ENCODE measurements at places on chromosomes 1 and 21.

DNA sequence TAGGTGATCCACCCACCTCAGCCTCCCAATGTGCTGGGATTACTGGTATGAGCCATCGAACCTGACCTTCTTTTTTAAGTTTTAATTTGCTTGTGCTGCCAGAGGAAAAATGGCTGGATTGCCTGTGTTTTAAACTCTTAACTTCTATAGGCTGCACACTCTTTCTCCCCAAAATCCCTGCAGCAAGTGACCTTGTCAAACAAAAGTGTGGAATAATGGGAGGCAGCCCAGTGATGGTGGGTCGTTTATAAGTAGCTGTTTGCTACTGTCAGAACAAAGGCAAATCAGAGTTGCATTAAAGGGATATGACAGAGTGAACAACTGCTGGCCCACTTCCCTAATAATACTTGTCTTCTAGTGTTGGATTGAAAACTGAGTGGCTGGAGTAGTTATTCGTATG is 74.2 kb downstream of the ADGRL2 start:
- no peak for DNase-seq

DNA sequence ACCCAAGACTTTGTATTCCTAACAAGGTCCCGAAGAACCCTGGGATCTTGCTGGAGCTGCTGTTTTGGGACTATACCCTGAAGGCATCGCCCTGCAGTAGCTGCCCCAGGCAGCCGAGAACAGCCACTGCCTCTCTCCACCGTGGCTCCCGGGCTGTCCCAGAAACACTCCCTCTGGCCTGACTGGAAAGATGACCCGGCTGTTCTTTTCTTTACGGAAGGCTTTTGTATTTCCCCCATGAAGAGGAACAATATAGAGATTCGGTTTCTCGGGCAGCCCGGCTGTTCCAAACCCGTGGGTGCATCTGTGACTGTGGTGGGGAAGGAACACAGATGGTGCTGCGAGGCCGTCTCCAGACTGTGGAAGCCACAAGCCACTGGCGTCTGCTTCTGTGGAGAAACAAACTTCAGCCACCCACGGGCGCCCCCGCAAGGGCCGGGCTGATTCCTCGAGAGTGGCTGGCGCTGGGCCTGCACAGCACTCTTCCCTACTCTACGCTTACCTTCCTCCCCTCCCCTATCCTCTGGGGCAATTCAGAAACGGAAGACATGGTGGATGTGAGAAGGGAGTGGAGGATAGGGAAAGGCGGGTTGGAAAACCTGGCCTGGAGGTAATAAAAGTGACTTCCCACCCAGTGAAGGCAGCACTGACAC is 33.7 kb upstream of the VASH2 start:
- DNase-seq, result peak; percentile 90

DNA sequence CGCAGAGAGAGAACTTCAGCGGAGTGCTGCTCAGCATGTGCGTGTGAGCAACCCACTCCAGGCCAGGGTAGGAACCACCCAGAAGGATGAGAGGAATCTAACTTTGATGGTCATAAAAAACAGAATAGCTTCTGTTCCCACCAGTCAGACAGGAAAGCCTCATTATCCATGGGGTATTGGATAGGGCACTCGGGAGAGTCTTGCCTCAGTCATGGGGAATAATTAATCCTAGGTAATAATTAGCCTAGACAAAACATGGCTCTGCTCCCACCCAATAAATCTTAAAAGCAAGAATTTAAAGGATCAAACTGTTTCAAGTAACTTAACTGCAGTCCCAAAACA is 35.3 kb downstream of the LDLRAD1 start:
- no peak for DNase-seq

GRCh38 chr1:156869455-156869854 is 8.8 kb downstream of the NTRK1 start:
- no peak for DNase-seq

GRCh38 chr1:46098027-46098712 is 34.3 kb downstream of the PIK3R3 start:
- DNase-seq, result no peak

GRCh38 chr1:111596499-111596898 is 23.1 kb upstream of the RAP1A start:
- DNase-seq, result no peak

- DNase-seq, result peak; percentile 57
Measured at GRCh38 chr1:153679337-153680119, 1.0 kb downstream of the NPR1 start.

DNA sequence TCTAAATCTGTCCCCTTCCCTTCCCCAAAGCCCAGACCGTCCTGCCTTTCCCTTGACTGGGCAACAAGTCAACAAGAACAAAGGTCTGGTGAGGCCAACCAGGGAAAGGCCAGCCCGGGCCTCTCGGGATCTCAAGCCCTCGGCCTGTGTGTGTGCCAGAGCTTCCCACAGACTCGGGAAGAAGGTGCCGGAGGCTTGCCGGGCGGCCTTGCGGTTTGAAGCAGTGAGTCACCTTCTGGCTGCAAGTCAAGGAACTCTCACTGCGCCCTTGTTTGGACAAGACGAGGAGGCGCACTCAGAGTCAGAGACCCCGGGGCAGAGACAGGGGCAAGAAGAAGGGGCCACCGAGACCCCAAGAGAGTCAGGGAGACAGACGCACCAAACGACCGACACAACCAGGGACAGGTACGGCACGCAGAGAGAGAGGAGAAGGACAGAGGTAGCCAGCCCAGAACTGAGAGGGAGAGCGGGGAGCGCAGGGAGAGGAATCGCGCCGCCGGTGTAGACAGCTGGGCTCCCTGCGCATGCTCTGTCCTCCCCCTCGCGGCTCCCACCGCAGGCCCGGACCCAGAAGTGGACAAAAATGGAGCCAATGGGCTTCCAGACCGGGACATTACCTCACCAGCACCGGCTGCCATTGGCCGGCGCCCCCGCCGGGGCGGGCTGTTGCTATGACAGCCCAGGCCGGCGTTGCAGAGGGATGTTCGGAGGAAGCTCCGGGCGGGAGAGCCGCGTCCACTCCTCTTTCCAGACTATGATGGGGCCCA is 66.6 kb upstream of the LAPTM5 start:
- peak; percentile 98 for DNase-seq

DNA sequence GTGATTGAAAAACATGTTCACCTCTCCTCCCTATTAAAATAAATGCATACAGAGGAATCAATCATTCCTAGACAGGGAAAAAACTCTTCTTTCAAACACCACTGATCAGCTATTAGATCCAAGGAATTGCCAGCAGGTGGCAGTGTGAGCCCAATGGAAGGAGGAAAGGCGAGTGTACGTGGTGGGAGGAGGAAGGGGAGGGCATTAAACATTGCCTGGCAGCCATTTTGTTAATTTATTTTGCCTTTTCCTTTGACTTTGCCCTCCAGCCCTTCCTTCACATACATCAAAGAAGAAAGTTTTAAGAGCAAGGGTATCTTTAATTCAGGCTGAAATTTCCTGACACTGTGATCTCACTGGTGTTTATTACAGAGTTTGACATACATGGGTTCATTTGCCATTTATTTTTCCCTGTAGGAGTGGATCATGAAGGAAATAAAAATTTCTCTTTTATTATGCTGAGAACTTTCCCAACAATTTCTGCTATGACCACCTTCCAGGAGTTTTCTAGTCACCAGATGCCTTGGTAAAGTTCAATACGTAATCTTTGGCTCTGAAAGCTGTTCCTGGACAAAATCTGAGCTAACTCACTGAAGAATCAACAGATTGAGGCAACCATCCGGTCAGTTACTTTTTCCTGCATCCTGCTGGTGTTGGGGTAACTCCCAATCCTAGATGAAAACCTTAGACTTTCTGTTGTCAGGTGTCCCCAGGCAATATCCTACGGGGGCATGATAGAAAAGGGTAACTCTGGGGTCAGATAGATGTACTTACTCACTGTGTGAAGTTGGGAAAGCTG is 1.9 kb upstream of the GNAI3 start:
- DNase-seq, result peak; percentile 97

- DNase-seq, result no peak
Measured at GRCh38 chr1:221045151-221045550, 165.9 kb downstream of the HLX start.

DNA sequence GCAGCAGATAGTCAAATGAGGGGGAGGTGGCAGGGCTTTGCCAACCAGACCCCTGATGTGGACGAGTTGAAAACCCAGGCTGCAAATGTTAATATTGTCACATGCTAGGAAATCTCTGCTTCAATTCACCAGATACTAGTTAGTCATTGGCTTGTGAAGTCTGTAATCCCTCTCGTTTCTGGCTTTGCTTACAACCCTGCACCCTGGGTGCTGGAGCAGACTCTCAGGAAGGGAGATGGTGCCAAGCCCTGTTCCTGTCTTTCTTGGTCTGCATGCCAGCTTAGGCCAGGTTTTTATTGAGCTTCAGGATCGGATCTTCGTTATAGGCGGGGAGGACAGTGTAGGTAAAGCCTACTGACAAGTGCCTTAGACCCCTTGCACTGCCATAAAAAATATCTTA is 53.3 kb downstream of the MDM4 start:
- no peak for DNase-seq

DNA sequence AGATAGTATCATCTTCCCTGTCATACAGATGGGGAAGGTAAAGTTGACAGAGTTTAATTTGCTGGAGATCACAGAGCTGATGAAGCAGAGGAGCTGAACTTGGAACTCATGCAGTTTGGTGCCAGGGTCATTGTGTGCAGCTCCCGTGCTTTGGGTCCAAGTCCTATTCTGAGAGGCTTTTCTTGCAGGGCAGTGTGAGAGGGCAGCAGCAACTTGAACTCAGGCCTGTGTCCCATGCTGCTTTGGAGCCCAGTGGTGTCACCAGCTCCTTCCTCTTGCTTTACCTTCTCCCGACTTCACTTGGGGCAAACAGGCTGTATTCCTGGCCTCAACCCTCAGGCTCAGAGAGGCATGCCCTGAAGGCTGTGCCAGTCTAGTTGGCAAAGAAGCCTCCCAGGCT is 24.7 kb downstream of the INAVA start:
- no peak for DNase-seq

- no peak for DNase-seq
Measured at GRCh38 chr21:45146306-45146705, 71.9 kb downstream of the ADARB1 start.

GRCh38 chr1:18875107-18875795 is 15.8 kb upstream of the TAS1R2 start:
- peak; percentile 91 for DNase-seq

DNA sequence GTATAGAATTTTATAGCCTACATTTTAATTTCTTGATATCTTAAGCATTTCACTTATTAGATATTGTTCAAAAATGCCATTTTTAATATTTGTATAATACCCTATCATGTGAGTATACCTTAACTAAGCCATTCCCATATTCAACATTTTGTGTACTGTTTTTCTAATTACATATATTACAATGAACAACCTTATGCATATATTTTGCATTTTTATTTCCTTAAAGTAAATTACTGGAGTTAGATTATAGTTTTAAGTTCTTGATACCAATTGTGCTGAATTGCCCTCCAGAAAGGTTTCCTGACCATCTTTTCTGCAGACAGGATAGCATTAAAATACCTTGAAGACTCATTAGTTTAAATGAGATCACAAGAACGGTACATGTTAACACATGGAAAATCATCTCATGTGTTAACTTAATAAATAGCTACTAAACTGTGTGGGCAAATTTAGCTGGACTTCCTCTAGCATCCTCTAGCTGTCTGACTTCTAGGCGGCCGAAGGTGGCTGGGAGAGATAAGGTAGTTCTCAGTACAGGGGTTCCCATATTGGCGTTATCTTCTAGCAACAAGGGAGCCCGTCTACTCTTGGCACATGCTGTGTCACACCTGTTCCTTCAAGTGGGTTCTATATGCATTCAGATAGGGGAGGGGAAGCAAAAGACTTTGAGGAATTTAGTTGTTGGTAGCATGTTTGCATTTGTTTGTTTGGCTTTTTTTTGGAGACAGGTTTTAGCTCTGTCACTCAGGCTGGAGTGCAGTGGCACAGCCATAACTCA is 8.9 kb downstream of the DCLRE1B start:
- no peak for DNase-seq

- peak; percentile 60 for DNase-seq
Measured at GRCh38 chr21:36701756-36702621, 3.1 kb downstream of the SIM2 start.

- DNase-seq, result no peak
Measured at GRCh38 chr21:29190923-29191331, 60.5 kb downstream of the MAP3K7CL start.

DNA sequence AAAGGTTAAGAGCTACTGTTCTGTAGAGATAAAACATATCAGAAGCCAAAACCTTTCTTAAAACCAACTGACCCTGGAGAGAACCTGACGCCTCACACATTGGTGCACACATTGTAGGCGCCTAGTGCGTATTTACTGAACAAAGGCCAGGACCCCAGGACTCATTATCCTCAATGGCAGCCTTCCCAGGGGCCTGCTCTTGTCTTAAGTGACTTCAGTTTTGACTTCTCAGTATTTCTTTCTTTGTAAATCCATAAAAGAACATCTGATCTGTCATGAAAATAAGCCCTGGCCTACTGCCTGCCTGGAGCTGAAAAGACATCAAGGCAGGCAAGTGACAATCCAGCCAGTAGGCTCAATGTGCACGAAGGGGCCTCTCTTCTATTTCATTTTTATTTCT is 27.6 kb downstream of the ABCA4 start:
- no peak for DNase-seq

- no peak for DNase-seq
Measured at GRCh38 chr1:10121688-10122087, 88.7 kb upstream of the KIF1B start.

DNA sequence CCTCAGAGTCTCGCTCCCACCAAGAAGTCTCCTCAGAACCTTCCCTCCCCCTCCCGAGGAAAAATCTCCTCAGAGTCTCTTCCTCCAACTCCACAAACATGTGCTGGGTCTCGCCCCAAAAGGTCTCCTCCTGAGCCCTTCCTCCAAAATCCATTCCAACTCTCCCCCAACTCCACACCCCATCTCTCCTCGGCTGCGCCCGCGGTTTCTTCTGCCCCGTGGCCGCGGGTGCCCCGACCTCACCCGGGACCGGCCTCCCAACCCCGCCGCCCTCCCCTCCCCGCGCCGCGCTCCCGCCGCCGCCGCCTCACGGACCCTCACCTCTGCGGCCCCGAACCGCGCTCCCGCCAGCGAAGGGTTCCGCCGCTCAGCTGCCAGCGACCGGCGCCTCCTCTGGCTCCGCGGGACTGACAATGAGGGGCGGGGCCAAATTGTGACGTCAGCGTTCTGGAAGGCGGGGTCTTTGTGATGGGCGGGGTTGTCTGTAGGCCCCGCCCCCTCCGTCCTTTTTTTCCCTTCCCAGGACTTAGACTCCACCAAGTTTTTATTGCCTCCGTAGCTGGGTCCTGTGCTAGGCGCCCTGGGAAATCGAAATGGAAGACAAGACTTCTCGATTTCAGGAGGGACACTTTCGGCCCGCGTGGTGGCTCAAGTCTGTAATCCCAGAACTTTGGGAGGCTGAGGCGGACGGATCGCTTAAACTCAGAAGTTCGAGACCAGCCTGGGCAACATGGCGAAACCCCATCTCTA is at the start of gene LUZP1:
LUZP1 (minus strand) TSS at position 412 of the 750 bp plus-strand sequence.
- peak; percentile 81 for DNase-seq

All from GM23338 (cell line).